Small intestine (tissue), 16 donors: ENCODE measurements at places on chromosomes 13 and 19. TPM values are rescaled to one million over a fixed set of nuclear protein-coding genes. Genes with fewer than 3 reads are reported as not detected.

GRCh38 chr13:104869501-104869900 is 1666.0 kb downstream of the EFNB2 start:
- no peak for DNase-seq

- DNase-seq = no peak
Observed at GRCh38 chr13:37313372-37313771, 207.9 kb upstream of the CSNK1A1L start.

DNA sequence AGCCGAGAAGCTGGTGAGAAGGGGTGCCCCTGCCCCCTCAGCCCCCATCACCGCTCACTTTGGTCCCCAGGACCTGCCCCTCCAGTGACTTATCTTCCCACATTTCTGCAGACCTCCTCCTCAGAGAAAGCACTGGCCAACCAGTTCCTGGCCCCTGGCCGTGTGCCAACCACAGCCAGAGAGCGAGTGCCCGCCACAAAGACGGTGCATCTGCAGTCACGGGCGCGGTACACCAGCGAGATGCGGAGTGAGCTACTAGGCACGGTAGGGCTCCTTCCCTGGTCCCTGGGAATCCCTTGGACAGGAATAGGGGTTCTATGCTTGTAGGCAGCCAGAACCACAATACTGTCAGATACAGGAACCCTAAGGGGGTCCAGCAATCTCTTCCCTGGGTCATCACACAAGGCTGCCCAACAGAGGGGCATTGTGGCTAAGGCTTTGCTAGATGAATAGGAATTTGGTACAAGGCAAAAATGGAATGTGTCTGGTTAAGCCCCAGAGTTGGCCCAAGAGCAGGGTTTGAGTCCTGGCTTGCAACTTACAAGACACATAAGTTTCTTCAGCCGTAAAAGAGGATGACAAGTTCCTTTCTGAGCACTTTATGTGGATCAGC is 1.0 kb downstream of the USE1 start:
- no peak for DNase-seq

NLRP4 gene
- not detected for polyA plus RNA-seq

DNA sequence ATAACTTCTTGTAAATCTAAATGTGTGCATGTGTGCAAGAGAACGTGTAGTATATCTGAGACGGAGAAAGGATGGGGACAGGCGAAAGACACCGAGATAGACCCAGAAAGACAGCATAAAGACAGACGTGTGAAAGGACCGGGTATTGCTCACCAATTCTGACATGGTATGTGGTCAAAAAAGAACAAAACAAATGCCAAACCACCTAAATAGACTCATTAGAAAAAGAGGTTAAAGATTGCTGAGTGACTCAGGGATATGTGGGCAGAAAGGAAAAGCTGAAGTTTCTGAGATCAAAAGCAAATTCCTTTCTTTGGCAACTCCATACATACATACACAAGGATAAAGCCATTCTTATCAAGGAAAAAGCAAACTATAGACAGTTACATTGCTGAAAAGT is 179.7 kb upstream of the TSC22D1 start:
- DNase-seq = no peak

- DNase-seq = no peak
Observed at GRCh38 chr19:33465371-33465770, 56.2 kb downstream of the PEPD start.

DNA sequence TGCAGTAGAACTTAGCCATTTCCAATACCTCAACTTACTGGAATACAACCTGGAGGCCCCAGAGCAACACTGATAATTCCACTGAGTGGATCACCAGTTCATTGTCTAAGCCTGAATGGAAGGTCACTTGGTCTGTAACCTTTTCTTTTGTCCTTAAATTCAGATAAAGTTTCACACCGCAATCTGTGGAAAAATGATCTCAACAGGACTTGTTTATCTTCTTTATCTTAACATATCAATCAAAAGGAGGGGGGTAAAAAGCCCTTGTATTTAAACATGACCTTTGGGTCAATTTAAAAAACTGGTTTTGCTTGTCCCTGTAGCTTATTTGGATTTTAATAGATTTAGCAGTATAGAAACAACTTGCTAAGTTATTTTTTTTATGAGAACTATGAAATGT is 21.6 kb downstream of the SAE1 start:
- peak; percentile 26 for DNase-seq

DNA sequence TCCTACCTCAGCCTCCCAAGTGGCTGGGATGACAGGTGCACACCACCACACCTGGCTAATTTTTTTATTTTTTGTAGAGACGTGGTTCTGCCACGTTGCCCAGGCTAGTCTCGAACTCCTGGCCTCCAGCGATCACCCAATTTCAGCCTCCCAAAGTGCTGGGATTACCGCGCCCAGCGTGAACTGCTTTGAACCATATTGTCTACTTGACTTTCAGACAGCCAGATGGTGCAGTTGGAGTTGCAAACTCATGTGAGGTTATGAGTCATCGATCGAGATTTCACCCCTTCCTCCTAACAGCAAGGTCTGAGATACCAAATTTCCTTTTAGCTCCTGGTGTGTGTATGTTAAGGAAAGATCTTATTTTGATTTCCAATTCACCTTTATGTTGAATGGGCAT is 2.7 kb downstream of the SLC27A1 start:
- DNase-seq = no peak

GRCh38 chr19:17020385-17020784 is 6.2 kb downstream of the CPAMD8 start:
- DNase-seq = no peak

DNA sequence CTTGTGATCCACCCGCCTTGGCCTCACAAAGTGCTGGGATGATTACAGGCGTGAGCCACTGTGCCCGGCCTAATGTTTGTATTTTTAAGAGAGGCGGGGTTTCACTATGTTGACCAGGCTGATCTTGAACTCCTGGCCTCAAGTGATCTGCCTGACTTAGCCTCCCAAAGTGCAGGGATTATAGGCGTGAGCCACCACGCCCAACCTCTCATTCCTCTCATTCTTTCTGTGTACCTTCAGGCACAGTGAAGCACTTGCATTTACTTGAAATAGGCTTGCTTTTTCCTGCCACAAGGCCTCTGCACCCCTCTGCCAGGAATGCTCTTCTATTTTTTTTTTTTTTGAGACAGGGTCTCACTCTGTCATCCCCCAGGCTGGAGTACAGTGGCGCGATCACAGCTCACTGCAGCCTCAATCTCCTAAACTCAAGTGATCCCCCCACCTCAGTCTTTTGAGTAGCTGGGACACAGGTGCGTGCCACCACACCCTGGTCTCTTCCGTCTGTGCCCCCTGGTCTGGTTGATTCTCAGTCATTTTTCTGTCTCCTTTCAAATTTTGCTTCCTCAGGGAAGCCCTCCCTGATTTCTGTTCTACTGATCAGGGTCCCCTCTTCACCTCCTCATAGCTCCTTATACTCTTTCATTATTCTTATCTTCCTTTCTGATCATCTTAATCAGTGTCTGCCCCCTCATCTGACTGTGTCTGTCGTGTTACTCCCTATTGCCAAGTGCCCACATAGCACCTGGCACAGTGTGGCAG is 15.1 kb downstream of the ACTMAP start:
- DNase-seq = no peak

PCSK4 gene
- 4.5 TPM for polyA plus RNA-seq

DNA sequence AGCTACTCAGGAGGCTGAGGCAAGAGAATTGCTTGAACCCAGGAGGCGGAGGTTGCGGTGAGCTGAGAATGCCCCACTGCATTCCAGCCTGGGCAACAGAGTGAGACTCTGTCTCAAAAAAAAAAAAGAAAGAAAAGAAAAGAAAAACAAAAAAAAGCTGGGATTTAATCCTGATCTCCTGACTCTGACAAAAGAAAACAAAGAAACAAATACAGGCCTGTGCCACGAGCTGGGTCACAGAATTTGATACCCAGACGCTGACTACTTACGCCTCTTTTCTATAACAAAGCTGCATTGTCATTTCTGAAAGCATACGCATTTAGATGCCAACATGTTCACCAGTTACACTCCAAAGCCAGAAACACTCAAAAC is 18.2 kb upstream of the GTF2F2 start:
- no peak for DNase-seq

ZNF580 gene
- polyA plus RNA-seq = 28.5 TPM

APC2 gene
- polyA plus RNA-seq = not detected

DNA sequence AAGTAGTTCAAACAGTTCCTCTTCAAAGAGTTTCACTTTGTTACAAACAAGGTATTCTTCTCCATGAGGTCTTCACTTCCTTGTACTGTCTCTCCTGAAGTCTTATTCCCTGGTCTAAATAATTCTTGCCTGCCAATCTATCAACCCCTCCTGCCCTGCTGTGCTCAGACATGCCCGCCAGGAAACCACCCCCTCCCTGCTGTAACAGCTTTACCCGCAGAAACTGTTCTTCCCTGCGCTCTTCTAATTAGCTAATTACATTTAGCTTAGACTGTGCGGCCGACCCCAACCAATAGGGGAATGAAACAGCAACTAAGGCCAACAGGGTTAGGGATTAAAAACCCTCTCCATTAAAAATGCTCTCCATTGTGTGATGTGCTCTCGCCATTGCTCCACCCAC is 46.7 kb downstream of the ZNF846 start:
- no peak for DNase-seq

DNA sequence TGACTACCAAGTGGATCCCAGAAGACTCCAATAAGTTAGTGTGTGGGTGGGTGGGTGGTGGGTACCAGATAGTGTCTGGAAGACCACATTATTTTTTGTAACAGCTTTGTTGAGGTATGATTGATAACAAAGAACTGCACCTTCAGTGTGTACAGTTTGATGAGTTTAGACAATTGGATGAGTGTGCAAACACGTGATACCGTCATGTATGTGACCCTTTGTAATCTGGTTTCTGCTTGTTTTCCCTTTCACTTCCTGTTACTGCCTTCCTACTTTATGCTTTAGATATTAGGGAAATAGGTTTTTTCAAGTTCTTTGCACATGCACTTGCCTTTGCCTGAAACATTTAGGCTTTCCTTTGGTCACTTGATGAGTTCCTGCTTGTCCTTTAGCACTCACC is 8.5 kb downstream of the RPL21 start:
- DNase-seq = no peak

PROZ gene
- 0.84 TPM for polyA plus RNA-seq

DNA sequence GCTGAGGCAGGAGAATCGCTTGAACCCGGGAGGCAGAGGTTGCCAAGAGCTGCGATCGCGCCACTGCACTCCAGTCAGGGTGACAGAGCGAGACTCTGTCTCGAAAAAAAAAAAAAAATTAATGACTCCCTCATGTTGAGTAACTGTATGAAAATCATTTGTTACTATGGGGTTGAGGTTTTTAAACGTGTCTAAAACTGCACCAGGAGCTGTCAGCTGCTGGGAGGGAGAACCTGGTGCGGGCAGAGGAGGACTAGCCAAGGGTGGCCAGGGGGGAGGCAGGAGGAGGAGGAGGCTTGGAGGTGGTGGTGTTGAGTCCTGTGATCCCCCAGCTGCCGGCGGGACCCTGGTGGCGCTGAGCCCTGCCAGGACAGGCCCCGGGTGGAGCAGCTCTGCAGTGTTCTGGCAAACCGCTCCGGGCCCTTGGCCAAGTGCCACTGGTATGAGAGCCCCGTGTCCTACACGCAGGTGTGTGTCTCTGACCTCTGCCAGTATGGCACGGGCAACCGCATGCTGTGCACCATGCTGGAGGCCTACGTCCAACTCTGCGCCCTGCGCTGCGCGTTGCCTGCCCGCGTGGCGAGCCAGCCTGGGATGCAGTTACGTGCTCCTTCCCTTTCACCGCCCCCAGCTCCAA is 17.1 kb upstream of the FXYD3 start:
- DNase-seq = no peak

- no peak for DNase-seq
Observed at GRCh38 chr13:30841154-30841553, 64.9 kb upstream of the MEDAG start.

KLK11 gene
- 0.79 TPM for polyA plus RNA-seq

MAP4K1 gene
- 0.45 TPM for polyA plus RNA-seq

- no peak for DNase-seq
Observed at GRCh38 chr19:16441661-16442162, 30.1 kb downstream of the EPS15L1 start.

OR10H4 gene
- not detected for polyA plus RNA-seq

TMEM38A gene
- polyA plus RNA-seq = 3.6 TPM

DNA sequence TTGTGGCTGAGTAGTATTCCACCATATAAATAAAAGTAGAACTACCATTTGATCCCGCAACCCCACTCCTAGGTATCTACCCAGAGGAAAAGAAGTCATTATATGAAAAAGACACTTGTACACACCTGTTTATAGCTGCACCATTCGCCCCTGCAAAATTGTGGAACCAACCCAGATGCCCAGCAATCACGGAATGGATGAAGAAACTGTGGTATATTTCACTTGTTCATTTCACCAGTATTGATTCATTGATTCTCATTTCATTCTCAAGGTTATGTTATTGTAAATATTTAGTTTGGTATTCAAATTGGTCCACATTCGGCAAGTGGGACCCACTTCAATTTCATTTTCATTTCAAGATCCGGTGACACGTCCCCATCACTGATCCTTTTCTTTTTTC is 8.2 kb upstream of the RFPL4A start:
- DNase-seq = no peak

GAPDHS gene
- polyA plus RNA-seq = not detected

DNA sequence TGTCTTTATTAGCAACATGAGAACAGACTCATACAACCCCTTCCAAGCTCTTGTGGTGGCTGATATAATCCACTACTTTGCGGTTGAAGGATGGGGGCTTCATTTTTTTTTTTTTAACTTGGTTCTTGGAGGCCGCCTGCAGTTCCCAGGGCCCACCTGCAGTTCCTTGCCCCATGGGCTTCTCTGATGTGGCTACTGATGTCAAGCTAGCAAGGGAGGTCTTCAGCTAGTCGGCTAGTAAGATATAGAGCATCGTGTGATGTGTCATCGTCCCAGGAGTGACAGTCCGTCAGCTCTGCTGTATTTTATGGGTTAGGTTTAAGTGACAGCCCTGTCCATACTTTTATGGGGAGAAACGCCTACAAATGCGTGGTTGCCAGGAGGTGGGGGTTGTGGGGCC is 26.1 kb downstream of the UHRF1 start:
- no peak for DNase-seq

- no peak for DNase-seq
Observed at GRCh38 chr19:39746836-39747529, 9.2 kb upstream of the CLC start.

DNA sequence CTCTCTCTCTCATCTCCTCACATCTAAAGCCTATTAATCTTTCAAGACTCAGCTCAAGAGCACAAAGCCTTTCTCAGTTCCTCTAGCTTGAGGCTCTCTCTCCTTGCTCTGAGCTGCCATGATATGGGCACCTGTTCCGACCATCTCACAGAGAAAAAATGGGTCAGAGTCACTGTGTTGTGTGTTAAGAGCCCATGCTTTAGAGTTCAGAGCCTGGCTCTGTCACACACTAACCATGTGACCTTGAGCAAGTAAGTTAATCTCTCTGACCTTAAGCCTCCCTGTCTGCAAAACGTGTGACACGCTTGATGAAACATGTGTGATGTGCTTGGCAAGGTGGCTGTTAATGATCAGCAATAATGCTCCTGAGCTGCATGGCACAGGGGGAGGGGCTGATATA is 245.2 kb downstream of the DLEU7 start:
- DNase-seq = no peak

TICAM1 gene
- 18.0 TPM for polyA plus RNA-seq
